Stimulated activated CD4-positive, alpha-beta T cell treated with anti-CD3 and anti-CD28 coated beads, TNF-alpha, amount 100 ng/mL, for 1 hour (primary cell): ENCODE measurements at places on chromosomes 3 and 15.

DNA sequence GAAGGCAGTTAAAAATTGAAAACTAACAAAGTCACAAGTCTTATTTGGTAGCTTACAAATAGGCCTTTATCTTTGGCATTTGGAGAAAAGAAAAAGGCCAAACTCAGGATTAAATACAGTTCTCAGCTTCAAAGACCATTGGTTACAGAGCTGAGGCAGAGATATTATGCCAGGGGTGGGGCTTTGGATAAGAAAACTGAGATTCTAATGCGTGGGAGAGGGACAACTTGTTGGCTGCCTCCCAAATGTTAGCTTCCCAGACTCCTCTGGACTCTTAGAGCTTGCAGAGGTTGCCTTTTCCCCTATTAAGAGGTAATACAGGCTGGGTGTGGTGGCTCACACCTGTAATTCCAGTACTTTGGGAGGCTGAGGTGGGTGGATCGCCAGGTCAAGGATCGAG, 231.8 kb downstream of the SQOR start:
- no peak for DNase-seq

- no peak for DNase-seq
Measured at GRCh38 chr15:79296583-79296982, 14.1 kb downstream of the ANKRD34C start.

GRCh38 chr3:32882603-32883025, 64.8 kb downstream of the TRIM71 start:
- DNase-seq = no peak

GRCh38 chr3:3097958-3098357, 12.2 kb downstream of the IL5RA start:
- no peak for DNase-seq

DNA sequence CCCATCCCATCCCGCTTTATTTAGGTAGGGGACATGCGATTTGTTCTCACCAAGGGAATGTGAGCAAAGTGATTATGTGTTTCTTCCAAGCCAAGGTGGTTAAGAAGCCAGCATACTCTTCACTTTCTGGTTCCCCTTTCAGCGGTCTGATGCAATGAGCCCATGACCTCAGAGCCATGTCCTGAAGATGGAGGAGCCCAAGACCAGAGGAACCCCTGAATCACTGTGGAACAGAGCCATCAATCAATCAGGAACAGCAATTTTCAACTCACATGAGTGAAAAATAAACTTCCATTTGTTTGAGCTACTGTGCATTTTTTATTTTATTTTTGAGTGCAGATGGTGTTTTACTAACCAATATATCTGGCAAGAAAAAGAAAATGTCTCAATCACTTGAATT, 10.8 kb downstream of the THRB start:
- no peak for DNase-seq

DNA sequence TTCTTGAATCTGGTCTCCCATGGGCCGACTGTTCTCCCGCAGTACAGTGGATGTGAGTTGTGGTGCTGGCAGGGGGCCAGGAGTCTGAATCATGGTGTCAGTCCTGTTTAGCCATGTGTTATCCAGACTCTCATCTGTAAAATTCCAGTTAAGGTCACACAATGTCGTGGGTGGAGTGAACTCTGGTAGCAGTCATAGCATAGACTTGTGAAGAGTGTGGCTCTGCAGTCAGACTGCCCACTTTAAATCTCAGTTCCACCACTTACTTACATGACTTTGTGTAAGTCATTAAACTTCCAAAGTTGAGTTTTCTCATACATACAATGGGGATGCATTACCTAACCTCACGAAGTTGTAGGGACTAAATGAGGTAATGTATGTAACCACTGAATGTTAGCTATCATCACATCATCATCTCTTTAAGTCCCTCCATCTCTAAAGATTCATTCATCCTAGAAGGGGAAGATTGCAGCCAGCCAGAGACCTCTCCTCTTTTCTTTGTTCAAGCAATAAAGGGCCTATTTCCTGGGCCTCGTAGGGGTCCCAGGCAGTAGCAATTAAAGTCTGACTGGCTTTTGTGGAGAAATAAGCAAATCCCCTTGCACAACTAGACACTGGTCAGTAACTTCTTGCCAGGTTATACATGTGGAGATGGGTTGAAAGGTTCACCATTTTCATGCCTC, 93.9 kb downstream of the PCCB start:
- DNase-seq = no peak

DNA sequence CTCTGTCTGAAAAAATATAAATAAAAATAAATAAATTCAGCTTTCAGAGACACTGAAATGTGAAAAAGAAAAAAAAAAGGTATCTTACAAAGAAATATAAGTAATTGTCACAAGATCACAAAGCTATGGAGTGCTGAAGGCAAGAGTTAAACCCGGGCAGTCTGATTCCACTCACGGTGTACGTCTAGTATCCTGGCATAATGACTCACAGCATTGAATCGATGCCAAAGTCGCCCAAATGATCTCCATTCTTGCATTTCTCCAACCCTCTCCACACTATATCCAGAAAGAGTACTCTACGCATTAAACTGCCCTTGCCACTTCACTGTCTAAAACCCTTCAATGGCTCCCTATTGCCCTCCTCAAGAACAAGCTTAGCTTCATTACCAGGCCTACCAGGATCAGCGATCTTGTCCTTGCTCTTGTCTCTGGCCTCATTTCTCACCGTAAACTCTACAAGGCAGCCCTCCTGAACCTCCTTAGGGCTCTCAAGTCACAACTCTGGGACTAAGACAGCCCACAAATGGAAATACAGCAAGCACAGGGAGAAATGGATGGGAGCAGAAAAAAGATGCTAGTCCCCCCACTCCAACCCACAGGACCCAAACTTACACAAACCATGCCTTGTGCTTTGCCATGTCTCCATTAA, 7.7 kb downstream of the SUCLG2 start:
- no peak for DNase-seq

- no peak for DNase-seq
Measured at GRCh38 chr15:50380089-50380488, 25.1 kb upstream of the GABPB1 start.

DNA sequence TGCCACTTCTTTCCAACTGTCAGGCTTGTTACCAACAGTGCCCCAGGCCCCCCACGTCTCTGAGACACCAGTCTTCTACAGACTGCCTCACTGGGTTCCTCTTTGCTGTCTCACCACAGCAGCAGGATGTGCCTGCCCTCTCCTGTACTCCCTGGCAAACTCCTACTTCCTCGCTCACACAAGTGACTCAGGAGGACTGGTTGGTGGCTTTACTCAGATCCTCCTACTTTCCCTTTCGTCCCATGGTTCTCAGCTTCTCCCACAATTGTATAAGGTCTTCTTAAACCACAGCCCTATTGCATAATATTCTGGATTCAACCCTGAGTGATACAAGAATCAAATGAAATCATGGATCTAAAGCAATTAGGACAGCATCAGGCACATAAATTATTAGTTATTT, 246.6 kb upstream of the PROK2 start:
- DNase-seq = no peak

DNA sequence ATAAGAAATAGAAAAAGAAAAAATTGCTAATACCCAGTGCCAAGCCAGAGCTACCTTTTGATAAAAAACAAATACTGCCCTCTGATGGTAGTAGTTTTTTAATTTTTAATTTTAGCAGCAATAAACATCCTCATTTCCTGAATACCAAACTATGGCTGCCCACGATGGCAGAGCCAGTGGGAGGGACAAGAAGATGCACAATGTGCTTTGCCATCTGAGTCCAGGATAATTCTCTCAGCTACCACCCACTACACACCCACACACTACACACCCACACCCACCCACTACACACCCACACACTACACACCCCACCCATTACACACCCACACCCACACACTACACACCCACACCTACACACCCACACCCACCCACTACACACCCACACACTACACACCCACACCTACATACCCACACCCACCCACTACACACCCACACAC, 17.8 kb downstream of the CEP19 start:
- DNase-seq = no peak

- no peak for DNase-seq
Measured at GRCh38 chr15:84911879-84912660, 27.6 kb downstream of the SLC28A1 start.

DNA sequence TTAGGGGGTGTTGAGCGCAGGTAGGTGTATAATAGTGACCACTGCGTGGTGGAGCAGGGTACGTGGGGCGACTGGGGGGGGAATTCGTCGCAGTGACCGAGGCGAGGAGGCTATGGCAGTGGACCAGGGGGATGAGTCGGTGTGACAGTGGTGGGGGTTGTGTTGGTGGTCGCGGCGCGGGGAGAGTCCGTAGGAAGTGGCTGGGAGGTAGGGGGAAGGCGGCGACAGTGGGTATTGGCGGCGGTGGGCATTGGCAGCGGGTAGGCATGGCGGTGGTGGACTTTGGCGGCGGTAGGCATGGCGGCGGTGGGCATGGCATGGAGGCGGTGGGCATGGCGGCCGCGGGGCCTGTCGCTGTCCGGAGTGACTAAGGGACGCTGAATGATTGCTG, 739 bp downstream of the SNRPN start:
- DNase-seq = peak; percentile 2

DNA sequence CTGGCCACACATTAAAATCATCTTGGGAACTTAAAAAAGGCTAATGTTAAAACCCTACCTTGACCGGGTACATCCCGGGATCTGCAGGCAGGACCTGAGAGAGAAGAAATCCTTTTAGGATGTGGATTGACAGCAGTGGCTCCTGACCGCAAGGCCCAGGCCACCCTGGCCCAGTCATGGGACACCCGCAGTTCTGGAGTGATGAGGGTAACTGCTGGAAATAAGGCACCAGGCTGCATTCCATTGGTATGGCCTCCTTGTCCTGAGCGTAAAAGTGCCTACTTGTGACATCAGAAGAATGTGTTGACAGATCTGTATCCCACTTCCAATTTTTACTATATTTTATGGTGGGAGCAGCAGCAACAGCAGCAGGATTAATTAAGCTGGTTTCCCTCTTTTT, 63.4 kb upstream of the GSK3B start:
- no peak for DNase-seq

DNA sequence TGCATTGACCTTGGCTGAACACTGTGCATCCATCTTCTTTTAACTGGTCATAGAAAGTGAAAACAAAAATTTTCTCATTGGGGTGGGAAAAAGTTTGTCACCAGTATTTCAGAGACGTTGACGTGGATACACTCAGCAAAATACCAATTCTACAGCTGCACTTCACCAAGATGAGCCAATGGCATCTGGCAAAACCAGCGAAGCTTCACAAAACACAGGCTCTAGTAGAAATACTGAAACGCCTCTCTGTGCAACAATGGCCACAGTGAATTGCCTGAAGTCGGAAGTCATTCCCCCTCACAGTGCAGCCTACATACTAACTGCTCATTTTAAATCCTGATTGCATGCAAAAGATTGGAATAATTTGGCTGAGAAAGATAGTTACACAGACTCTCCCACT, 17.0 kb downstream of the PCYT1A start:
- no peak for DNase-seq
